GM13977 (cell line): ENCODE measurements at places on chromosomes 3 and 15.
A peak's percentile ranks its signal among the peaks of the same experiment; 100 is the strongest.

GRCh38 chr3:46462111-46462510, 2.6 kb downstream of the LTF start:
- no peak for DNase-seq

DNA sequence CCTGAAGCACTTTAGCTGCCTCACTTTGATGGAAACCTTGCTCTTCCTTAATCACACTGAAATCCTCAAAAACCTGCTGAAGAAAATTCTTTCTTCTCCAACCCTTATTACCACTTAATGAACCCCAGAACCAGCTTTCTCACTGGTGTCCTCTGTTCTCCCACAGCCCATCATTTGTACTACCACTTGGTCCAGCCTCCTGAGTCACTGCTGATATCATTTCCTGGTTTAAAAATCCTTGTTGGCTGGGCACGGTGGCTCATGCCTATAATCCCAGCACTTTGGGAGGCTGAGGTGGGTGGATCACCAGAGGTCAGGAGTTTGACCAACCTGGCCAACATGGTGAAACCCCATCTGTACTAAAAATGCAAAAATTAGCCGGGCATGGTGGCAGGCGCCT, 418.6 kb upstream of the KCNMB2 start:
- DNase-seq = no peak

- peak; percentile 27 for DNase-seq
These were observed 20.2 kb downstream of the ATOSA start for GRCh38 chr15:52658955-52659354.

DNA sequence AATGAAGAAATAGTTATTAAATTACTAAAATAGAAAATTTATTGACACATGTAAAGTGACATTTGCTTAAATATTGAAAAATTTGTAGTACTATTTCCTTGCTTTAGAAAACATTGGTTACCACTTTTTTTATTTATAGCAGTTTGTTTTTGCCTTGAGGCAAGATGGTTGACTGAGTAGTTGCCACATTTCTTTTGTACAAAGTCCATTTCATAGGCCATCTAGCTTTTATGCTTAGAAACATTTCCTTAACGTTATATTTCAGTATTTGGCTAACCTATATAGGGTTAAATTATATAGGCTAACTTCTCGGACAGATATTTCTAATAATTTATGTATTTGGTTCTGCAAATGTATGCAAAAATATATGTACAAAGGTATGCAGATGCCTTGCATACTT, 17.1 kb downstream of the CTNNB1 start:
- no peak for DNase-seq
